Activated T-cell treated with anti-CD3 and anti-CD28 coated beads, Interleukin-2, amount 50 U/mL, for 72 hours (primary cell): ENCODE measurements at places on chromosomes 11 and 22. TPM values are rescaled to one million over a fixed set of nuclear protein-coding genes. Genes with fewer than 3 reads are reported as not detected.

DNA sequence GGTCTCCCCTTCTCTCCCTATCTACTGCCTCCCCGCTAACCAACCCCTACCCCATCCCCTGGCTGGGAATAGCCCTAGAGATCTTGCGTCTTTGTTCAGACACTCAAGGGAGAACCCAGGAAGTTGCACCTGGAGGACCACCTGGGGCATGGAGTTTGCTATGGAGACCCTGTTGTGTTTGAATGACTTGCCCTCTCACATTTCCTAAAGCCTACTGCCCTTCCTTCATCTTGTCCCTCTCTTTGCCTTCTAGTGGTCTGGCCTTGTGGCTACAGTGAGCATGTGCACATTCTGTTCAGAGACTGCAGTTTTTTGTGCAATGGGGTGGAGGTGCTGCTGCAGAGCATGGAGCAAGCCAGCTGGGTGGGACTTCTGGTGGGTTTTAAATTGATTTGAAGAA is 42.5 kb downstream of the ZNRF3 start:
- no peak for DNase-seq

GRCh38 chr11:33655842-33656600 is 44.6 kb downstream of the C11orf91 start:
- no peak for DNase-seq

DNA sequence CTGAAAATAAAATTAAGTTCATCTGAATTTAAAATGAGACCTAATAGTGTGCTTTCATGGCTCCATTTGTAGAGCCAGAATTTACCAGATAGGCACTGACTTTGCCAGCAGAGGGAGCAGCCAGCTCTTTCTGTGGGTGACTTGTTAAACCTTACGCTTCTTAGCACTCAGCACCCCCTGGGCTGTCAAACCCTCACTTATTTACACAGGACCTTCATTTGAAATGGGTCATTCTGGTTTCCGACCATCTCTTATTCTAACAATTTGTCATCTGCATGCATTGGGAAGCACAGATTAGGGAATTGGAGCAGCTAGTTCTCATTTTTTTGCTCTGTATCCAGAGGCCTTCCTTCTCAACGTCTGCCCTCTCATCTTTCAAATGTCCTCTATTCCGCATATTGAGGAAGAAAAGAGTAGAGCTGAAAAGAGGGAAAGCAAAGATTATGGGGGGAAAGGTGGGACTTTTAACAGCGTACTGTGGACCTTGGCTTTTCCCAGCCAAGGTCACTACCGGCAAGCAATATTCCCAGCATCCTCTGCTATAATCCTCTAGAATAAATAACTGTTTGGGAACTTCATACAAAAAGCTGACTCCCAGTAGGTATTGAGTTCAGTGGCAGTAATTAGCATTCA is 3.1 kb downstream of the ASRGL1 start:
- DNase-seq = peak; percentile 64

NLRP6 gene
- total RNA-seq = 1.5 TPM

- no peak for DNase-seq
Measured at GRCh38 chr22:38753948-38754750, 1.6 kb downstream of the SUN2 start.

SNX32 gene
- total RNA-seq = 2.2 TPM

DNA sequence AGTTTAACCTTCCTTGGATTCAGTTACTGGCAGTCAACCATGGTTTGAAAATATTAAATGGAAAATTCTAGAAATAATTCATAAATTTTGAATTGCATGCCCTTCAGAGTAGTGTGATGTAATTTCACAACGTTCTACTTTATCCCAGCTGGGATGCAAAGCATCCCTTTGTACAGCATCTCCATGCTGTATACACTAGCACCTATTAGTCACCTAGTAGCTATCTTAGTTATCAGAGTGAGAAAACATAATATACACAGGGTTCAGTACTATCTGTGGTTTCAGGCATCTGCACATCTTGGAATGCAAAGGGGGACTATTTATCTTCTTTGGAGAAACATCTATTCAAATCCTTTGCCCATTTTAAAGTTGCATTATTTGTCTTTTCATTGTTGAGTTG is 30.8 kb downstream of the CBL start:
- DNase-seq = no peak

DNA sequence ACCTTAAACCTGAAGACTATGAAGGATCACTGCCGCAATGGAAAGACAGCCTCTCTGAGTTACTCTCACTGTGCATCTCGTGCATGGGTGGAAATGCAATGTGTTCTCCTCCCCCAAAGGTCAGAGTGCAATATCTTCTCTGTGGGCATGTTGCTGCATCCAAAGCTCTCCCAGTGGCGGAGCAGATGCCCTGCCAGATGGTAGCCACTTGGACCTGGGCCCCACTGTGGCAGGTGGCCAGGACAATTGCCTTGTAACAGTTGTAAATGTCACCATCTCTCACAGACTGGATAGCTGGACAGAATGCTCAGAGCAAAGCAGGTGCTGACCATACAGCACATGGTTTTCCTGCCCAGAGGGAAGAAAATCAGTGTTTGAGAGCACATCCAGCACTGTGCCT is 542.0 kb downstream of the FAM181B start:
- DNase-seq = no peak
